HT1080 (cell line): ENCODE measurements at places on chromosomes 4 and X.

GRCh38 chr4:86441175-86441936, 81.5 kb upstream of the MAPK10 start:
- DNase-seq, result peak; percentile 24

- no peak for DNase-seq
Measured at GRCh38 chr4:155799794-155800123, 40.9 kb downstream of the GUCY1B1 start.

- DNase-seq, result no peak
Measured at GRCh38 chr4:140662082-140662869, 93.5 kb upstream of the UCP1 start.

DNA sequence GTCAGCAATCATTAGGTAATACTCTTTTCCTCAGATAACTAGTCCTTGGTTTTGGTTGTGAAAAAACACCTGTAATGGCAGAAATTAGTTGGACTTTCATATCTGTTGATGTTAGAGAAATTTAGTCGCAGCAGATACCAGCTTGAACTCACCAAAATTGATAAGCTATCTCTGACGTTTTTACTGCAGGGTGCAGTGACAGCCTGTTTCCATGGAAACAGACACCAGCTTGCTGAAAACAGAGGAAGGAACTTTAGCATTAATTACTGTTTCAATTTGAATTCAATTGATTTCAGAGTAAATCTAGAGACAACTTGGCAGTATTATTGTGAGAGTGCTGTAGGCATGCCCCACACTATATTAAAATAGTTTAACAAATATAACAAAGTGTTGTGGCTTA, 246.5 kb downstream of the PPP1R2C start:
- no peak for DNase-seq

DNA sequence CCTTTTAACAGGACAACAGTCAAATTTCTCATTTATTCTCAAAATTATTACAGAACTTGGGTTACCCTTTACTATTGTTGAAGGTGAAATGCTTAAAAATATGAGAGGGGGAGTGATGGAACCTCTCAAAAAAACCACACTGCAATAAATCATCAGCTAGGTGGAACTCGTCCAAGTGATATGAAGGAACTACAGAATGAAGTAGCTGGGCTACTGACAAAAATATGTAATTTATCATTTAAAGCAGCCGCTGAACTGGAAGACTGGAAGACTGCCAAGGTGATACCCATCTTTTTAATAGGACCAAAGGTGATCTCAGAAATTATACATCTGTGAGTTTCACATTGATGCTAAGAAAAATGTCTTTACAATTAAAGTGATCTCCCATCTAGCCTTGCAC, 597.7 kb upstream of the TENM3 start:
- DNase-seq, result no peak

- no peak for DNase-seq
Measured at GRCh38 chrX:147635186-147635585, 276.5 kb upstream of the FMR1 start.

- no peak for DNase-seq
Measured at GRCh38 chr4:119675391-119675790, 46.8 kb upstream of the PDE5A start.

- DNase-seq, result no peak
Measured at GRCh38 chrX:100204534-100204933, 205.5 kb downstream of the PCDH19 start.

- DNase-seq, result peak; percentile 91
Measured at GRCh38 chr4:6343939-6344408, 74.3 kb downstream of the WFS1 start.

- no peak for DNase-seq
Measured at GRCh38 chrX:135572436-135572835, 52.0 kb downstream of the INTS6L start.

GRCh38 chrX:41234962-41235361, 99.0 kb upstream of the DDX3X start:
- DNase-seq, result no peak

DNA sequence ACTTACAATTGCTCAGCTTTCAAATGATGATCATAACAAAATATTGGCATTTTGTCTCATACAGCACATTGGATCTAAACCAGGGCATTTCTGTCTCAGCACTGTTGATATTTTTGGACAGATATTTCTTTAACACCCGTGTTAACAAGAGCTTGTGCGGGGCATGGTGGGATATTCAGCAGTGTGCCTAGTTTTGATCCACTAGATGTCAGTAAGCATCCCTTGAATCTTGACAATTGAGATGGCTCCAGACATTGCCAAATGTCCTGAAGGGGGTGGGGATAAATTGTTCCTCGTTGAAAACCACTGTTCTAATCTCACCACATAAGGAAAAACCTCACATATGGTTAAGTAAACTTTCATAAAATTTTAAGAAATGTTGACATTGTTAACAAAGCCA, 806.3 kb downstream of the STIM2 start:
- peak; percentile 46 for DNase-seq

DNA sequence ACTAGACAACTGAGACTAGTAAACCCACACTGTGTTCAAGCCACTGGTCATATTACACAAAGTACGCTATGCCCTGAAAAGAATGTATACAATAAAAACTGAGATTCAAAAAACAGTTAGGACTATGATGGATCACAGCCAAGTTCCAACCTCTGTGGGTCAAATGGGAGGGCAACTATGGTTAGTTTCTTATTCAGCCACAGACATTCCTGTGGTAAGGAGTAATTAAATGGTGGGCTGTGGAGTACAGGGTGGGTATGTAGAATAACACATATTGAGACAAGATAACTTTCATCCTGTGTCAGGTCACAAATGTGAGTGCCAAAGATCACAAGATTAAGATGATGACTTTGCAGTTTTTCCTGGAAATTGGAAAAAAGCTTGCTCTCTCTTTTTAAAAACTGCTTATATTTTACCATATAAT, 167.2 kb downstream of the NPNT start:
- DNase-seq, result peak; percentile 80

- DNase-seq, result no peak
Measured at GRCh38 chrX:111265486-111265885, 4.8 kb downstream of the CAPN6 start.

DNA sequence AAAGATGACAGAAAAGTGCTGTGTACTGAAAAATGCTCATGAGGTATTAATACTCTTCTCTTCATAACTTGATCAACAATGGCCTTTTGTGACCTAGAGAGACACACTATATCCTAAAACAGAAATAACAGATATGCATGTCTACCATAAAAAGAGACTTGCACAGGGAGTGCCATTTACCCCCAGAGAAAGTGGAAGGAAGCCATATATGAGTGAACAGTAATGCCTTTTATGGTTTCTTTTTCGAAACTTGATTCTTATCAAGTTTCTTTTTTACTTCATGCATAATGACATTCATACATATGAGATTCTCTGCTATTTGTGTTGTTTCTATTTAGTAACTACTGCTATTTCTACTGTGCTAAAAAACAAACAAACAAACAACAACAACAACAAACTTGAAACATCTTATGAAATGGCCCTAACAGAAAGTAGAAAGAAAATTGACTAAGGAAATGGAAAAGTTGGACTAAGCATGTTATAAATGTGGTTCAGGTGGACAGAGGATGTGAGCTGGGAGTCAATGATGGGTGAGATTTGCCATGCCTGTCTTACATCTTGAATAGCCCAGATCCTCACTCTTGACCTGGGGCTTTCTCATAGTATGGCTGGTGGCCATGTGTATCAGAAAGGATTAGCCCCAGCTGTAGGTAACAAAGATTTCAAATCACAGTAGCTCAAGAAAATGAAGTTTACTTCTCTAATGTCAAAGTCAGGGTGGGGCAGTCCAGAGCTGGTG, 43.8 kb downstream of the GEMIN8 start:
- no peak for DNase-seq

GRCh38 chr4:170827562-170828274, 738.0 kb upstream of the AADAT start:
- no peak for DNase-seq

DNA sequence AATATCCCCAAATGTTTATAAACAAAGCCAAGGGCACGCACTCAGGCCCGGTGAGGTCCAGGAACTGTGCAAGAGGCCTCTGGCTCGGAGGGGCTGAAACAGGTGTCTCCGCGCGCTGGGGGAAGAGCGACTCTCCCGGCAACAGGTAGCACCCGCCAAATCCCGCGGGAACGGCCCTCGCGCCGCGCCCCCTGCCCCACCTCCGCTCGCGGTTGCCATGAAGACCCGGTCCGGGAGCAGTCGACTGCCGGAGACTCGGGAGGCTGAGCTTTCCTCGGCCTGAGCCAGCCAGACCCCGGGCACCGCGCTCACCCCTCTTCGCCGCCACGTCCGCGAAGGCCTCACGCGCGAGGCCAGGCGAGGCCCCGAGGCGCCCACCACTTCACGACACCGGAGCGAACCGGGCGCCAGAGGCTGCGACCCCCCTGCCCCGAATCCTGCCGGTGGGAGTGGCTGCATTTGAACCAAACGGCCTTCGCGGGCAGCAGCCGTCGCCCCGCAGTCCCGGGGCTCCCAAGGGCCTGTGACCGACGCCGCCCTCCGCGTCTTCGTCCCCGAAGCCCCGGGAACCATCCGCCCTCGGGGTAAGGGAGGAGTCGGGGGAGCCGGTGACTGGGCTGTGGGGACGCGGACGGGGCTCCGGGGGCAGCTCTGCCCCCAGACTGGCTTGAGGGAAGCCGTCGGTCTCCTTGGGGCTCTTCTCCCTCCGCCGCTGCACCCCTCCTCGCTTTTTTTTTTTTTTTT, at the start of gene NSUN7:
Gene NSUN7, plus strand, starts transcription at position 239 of the 744 bp plus-strand sequence. CDS start 739 bp downstream, outside the sequence.
- DNase-seq, result no peak

- no peak for DNase-seq
Measured at GRCh38 chr4:176149680-176150355, 45.6 kb downstream of the SPATA4 start.

DNA sequence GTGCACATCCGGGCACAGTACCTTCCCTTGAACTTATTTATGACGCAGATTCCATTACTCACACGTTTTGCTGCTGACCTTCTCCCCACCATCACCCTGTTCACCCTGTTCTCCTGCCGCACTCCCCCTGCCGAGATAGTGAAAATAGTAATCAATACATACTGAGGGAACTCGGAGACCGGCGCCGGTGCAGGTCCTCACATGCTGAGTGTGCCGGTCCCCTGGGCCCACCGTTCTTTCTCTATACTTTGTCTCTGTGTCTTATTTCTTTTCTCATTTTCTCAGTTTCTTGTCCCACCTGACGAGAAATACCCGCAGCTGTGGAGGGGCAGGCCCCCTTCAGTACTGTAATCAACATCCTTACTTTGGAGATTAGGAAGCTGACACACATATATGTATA, 1337.1 kb upstream of the PABPC4L start:
- no peak for DNase-seq

DNA sequence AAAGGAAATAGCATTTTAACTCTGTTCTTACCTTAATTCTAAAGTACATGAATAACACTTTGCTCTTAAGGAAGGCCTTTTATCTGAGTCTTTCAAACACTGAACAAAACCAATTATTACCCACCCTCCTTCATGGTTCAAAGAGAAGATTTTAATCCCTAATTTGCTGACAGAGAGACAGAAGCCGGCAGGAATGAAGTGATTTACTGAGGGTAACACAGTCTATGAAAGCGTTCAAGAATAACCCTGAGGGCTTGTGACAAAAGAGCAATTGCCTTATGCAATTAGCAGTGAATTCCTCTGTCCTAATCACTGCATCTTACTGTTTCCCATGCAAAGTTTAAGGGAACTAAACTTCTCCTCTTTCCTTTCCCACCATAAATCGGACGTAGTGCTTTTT, 144.1 kb downstream of the PACRGL start:
- no peak for DNase-seq

DNA sequence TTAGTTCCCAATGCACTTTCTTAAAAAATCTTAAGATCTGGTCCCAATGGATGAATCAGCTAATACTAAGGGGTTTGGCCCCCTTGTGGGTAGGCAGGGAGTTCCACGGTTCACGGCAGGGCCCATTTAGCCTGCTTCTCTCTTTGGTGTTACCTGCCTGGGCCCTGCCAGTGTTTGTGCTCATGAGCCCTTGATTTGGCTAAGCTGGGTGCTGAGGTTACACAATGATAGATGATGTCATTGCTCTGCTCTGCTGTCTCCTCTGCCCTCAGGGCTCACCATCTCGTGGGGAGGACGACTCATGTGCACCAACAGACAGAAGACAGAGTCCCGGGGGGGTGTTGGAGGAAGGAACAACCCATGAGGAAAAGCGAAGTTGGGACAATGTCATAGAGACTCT, 24.4 kb downstream of the RTL5 start:
- DNase-seq, result peak; percentile 50

DNA sequence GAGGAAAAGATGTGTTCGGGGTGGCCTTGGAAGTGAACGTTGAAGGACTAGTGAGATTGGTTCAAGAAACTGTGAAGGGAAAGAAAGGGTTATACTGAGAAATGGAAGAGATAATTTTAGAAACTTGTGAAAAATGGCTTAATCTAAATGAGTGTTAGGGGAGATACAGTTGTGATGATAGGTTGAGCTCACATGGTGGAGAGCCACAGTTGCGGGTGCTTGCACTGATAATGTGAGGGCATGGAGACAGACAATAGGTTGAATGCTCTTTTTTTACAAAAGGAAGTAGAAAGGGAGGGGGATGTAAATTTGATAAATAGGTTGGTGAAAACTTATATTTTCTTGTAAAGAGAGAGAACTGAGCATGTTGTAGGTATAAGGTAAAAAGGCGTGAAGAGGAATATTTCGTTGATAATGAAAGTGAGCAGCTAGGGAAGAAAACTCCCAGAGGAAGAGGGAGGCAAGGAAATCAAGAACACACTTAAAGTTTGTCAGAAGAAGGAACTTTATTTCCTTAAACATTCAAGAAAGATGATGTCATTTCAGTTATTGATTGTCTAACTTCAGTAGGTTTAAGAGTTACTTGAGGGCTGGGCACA, 8.2 kb downstream of the AREG start:
- DNase-seq, result no peak

- DNase-seq, result no peak
Measured at GRCh38 chr4:118981171-118981838, 92.7 kb downstream of the SYNPO2 start.

- no peak for DNase-seq
Measured at GRCh38 chrX:69076088-69076487, 89.2 kb downstream of the PJA1 start.

GRCh38 chr4:107216379-107216778, 180.3 kb upstream of the DKK2 start:
- no peak for DNase-seq

GRCh38 chr4:74499986-74500781, 55.2 kb downstream of the AREG start:
- peak; percentile 10 for DNase-seq
